ENCODE measurements at places on chromosomes 7 and 10.

- DNase-seq: peak; percentile 54
Measured at GRCh38 chr10:24952143-24952706, at the start of gene PRTFDC1. Gene PRTFDC1, minus strand, starts transcription at chr10:24952606. Its CDS starts 31 bp downstream, at chr10:24952575.

GRCh38 chr10:47331954-47332353 lies 9.7 kb downstream of the GDF2 start:
- no peak for DNase-seq

GRCh38 chr10:57145548-57145947 lies 784.5 kb upstream of the ZWINT start:
- no peak for DNase-seq

DNA sequence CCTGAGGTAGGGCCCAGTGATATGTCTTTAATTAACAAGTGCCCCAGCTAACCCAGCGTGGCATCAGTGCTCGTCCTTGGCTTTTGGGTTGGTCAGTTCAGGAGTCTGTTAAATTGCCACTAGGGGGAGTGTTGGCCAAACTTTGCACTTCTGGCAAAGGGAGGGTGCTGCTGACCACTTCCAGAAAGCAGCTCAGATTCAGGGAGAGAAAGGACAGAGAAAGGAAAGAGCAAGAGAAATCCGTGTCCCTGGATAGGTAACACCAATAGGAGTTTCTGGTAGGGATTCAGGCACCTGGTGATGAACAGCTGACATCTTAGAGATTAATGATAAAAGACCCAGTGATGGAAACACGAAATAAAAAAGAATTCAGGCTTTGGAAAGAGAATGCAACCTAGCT lies 243.1 kb upstream of the AOAH start:
- peak; percentile 20 for DNase-seq

GRCh38 chr7:155371884-155372781 lies 74.5 kb downstream of the INSIG1 start:
- DNase-seq: no peak

- no peak for DNase-seq
Measured at GRCh38 chr7:32515890-32516550, 20.7 kb downstream of the AVL9 start.

DNA sequence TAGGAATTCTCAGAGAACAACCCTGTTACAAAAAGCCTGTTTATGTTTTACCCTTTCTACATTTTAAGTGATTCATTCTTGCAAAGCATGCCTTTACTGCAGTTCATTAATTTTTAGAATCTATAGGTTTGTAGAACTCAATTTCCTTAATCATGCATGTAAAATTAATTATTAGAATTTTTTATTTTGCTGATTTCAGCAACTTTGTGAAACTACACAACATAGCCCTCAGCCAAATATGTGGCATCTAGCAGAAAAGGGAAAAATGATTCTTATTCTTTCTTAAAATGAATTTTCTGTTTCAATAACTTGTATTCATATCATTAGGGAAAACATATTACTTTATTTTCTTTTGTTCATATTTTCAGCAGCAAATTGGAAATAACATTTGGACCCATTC lies 392.9 kb upstream of the PFKP start:
- no peak for DNase-seq

- no peak for DNase-seq
Measured at GRCh38 chr10:5555021-5555510, 30.3 kb downstream of the CALML3 start.

GRCh38 chr10:93595378-93596161 lies 5.5 kb downstream of the RBP4 start:
- no peak for DNase-seq

GRCh38 chr10:130078120-130078519 lies 32.5 kb downstream of the C10orf143 start:
- DNase-seq: no peak

DNA sequence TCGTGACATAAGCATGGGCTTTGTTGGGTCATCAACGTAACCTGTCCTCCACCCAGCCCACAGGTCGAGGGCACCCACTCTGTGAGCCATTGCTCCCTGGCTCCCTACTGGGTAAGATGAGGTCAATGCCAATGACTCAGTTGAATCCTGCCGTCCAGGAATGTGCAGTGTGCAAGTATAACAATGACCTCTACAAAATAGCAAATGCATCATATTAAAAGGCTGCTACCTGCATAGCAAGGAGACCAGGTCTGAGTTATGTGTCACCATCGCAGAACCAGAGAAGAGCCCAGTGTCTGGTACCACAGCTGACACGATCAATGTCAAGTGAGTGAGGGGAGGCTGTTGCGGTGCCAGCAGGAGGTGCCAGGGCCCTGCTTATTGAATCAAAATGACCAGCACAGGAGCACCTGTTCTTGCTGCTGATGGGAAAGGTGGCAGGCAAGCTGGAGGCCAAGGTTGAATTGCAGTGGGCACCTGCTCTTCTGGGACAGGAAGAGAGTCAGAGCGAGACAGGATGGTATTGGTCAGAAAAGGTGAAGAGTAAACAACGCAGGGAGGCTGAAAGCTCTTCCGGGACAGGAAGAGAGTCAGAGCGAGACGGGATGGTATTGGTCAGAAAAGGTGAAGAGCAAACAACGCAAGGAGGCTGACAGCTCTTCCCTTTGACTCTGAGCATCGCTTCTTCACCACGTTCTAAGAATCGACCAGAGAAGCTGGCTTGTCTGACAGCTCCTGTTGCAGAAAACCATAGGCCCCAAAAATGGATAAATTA lies 108.7 kb upstream of the ADAM12 start:
- DNase-seq: no peak

- DNase-seq: no peak
Measured at GRCh38 chr7:98177553-98177952, 33.7 kb upstream of the BHLHA15 start.

- DNase-seq: no peak
Measured at GRCh38 chr10:117163061-117163953, 25.2 kb upstream of the VAX1 start.

DNA sequence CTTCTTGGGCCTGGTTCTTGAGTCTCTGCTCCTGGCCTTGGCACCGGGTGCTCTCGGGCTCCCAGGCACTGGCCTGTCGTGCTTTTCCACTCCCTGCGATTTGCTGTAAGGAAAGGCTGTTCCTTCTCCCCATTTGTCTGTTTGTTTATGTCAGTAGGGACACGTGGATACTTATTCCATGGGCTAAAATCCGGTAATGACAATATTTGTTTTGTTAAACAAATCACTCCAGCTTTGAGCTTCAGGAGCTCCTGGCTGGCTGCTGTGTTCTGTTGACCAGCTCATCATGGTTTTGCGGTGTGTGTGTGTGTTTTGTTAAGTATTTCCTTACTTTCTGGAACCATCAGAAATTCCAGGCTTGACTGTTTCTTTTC lies 17.5 kb upstream of the JAKMIP3 start:
- DNase-seq: no peak

GRCh38 chr10:3421537-3422257 lies 249.1 kb upstream of the PITRM1 start:
- DNase-seq: no peak

- no peak for DNase-seq
Measured at GRCh38 chr10:34797155-34797554, 17.9 kb downstream of the PARD3 start.

DNA sequence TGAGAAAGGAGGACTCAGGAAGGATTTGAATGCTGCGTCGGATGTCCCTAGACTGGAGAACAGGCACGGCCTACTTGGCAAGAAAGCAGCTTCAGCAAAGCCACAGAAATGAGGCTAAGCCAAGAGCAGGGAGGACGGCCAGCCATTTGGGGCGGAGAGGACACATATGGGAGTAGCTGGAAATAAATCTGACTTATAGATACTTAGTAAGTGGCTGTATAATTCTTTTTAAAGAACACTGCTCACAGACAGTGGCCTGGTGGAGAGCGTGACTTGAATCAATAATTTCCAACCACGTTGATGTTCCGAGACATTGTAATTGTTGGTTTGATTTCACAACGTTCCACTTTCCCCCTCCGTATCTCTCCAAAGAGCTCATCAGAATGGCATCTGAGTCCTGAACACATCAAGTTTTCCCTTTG lies 67.7 kb upstream of the JCAD start:
- DNase-seq: no peak

DNA sequence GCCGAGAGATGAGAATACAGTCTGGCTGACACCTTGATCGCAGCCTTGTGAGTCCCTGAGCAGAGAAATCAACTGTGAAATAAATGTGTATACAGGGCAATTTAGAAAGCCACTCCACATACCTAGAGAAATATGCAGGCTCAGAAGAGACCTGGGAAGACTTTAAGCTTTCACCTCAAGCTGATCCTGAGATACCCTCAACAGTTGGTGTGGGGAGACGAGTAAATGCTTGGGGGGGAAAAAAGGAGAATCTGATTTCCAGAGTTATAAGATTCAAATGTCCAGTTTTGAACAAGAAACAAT lies 123.5 kb downstream of the SMURF1 start:
- no peak for DNase-seq

DNA sequence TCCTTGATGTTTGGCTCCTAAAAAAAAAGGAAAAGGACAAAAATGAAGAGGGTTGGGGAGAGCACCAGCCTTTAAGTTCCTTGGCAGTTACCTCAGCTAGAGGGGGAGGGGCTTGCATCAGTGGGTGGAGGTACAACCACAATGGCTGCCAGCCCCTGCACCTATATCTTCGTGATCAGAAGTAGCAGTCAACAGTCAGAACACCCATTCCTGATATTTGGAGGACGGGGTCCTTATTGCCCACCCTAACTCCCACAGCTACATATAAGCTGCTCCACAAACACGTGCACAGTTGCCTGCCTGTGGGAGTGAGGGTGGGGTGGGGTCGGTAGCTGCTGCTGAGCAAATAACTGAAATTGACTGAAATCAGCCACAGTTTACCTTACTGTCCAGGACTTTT lies 26.2 kb downstream of the C1GALT1 start:
- DNase-seq: no peak

GRCh38 chr10:101014966-101015581 lies 15.5 kb downstream of the LZTS2 start:
- no peak for DNase-seq

GRCh38 chr7:115221456-115221855 lies 299.6 kb downstream of the MDFIC start:
- DNase-seq: no peak
